ENCODE measurements at places on chromosomes 1 and 21. TPM values are rescaled to one million over a fixed set of nuclear protein-coding genes. Genes with fewer than 3 reads are reported as not detected.

GRCh38 chr1:155017946-155018316 is 15.3 kb downstream of the ZBTB7B start:
- no peak for DNase-seq

- DNase-seq, result no peak
These were observed 386.6 kb upstream of the POU3F1 start for GRCh38 chr1:38433084-38433722.

Gene VWA1
- 27.2 TPM for total RNA-seq

Gene PLA2G5
- total RNA-seq, result not detected
